ENCODE measurements at places on chromosomes 16 and 17. TPM values are rescaled to one million over a fixed set of nuclear protein-coding genes. Genes with fewer than 3 reads are reported as not detected.

GRCh38 chr17:76238847-76239537 is 1.3 kb downstream of the RNF157 start:
- no peak for DNase-seq

DNA sequence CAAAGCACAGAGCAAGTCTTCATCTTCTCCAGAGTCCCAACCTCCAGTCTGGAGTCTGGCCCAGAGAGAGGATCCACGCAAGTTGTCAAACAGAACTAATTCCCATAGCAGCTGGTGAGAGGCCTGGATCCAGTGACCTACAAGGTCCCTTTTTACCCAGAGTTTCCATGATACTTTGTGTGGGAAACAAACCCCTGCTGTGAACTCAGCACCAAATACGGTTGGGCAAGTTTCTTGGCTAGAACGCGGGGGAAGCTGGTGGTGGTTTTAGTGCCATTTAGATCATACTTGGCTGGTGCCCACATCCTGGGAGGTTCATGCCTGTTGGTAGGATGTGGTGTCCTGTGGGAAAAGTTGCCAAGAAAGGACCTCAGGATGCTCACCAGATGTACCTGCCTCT is 18.1 kb downstream of the TMC7 start:
- DNase-seq: no peak

DNA sequence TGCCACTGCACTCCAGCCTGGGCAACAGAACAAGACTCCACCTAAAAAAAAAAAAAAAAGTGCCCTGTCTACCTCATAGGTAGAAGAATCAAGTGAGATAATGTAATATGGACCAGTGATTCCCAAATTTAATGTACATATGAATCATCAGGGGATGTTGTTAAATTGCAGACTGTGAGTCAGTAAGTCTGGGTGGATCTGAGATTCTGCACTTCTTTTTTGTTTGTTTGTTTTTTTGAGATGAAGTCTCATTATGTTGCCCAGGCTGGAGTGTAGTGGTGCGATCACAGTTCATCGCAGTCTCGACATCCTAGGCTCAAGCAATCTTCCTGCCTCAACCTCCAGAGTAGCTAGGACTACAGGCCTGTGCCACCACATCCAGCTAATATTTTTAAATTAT is 31.6 kb downstream of the HOXB1 start:
- no peak for DNase-seq

- no peak for DNase-seq
Measured at GRCh38 chr17:70924776-70925175, 755.4 kb downstream of the KCNJ2 start.

- no peak for DNase-seq
Measured at GRCh38 chr17:79995696-79996095, 40.0 kb downstream of the TBC1D16 start.

DNA sequence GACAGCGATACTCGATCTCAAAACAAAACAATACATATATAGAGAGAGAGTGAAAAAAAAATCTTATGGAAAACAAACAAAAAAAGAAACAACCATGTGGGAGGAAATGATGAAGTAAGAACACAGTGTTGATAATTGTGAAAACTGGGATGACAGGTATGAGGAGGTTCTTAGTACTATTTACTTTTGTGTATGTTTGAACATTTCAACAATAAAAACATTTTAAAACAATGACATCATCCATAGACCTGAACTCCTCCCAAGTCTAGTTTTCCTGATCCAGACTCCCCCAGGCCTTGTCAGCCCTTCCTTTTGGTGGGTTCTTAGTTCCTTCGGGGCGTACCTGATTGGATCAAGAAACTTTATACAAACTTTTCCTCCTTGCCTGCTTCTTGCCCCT is 51.7 kb downstream of the CCDC42 start:
- no peak for DNase-seq

DNA sequence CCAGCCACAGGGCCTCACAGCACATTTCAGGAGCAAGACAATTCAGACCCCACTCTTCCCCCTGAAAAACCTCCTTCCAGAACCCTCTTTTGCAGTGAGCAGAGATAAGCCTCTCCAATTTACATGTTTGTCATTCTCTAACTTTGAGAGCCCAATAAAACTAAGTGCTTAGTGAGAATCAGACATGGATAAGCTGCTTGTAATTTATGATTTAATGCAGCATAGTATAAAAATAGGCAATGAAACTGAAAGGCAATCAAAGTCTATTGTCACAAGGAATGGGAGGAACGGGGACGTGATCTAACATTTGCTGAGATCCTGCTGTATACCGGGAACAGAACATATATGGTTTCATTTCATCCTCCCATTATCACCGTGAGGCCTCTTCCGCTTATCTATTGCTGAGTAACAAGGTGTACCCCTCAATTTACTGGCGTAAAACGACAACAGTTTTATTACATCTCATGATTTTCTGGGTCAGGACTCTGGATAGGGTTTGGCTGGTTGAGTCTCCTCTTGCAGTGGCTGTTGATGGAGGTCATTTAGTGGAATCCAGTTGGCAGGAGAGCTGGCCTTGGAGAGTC is 597.4 kb downstream of the MAF start:
- no peak for DNase-seq

GRCh38 chr17:81391936-81392908 is 3.0 kb upstream of the BAHCC1 start:
- DNase-seq: no peak

GRCh38 chr17:48528153-48528935 is 2.5 kb downstream of the HOXB1 start:
- no peak for DNase-seq

DNA sequence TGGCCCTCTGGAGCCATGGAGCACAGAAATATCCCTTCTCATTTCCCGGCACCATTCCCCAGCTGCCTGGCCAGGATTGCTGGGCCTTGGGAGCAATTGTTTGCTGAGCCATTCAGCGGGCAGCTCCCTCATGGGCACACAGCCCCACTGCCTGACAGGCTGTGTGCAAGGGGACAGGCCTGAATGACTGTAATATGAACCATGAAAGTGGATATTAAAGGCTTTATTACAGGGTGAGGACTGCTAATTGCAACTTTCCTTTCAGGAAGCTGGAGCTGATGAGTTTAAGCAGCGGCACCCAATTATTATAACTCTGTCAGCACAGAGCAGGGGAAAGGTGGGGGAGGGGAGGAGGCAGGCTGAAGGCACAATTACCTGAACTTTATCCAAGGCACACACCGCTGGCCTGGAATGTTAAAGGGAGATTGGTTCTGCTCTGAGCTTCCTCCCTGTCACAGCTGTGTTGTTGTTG is 159.8 kb upstream of the SDK2 start:
- no peak for DNase-seq

DNA sequence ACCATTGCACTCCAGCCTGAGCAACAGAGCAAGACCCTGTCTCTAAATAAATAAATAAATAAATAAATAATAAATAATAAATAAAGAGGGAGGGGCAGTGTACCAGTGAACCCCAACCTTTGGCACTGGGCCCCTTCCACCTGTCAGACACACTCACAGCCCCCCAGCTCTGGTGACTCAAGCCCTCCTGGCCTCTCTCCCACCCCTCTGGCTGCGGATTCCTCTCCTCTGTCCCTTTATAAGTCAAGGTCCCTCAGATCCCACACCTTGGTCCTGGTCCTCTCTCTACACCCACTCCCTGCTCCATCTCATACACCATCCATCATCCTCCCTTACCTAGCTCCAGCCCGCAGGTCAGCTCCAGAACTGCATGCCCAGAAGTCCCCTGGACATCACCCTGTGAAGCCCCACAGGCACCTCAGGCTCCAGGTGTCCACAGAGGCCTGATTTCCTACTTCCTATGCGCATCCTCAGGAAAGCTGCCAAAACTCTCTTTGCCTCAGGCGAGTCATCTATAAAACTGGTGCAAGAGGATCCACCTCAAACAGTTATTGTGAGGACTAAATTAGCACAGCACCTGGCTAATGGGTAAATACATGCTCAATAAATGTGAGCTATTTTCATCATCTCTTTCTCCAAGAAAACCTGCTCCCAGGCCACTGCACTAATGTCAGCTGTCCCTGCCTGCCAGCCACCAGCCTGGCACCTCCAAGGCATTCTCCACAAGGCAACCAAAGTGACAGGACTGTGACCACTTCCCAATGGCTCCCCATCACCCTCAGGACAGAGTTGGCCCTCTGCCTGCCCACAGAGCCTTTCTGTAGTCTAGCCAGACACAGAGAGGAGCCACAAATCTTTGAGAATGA is 46.8 kb downstream of the BEAN1 start:
- DNase-seq: no peak

DNA sequence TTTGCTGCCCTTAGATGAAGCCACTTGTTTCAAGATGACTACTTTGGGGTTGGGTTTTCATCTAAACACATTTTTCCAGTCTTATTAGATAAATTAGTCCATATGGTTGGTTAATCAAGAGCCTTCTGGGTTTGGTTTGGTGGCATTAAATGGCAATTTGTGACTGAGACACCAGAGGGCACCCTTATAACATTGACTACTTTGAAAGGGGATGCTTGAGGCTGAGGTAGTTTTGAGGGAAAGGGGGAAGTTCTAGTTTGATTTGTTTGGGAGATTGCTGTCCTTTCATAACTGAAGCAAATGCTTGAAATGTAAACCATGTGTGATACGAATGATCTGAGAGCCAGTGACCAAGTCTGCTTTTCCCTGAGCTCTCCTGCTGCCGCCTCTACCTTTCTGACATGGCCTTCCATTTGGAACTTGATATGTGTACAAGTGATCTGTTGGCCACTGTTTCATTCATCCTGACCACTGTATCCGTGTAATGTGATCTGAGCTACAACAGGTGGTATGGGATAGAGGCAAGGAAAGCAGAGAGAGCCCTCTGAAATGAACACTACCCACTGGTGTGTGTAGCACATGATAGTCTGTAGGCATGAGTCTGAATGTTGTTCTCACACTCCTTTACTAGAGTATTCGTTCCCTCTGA is 5.8 kb upstream of the RARA start:
- peak; percentile 72 for DNase-seq

- no peak for DNase-seq
Measured at GRCh38 chr16:85707528-85708095, 18.9 kb upstream of the GINS2 start.

DNA sequence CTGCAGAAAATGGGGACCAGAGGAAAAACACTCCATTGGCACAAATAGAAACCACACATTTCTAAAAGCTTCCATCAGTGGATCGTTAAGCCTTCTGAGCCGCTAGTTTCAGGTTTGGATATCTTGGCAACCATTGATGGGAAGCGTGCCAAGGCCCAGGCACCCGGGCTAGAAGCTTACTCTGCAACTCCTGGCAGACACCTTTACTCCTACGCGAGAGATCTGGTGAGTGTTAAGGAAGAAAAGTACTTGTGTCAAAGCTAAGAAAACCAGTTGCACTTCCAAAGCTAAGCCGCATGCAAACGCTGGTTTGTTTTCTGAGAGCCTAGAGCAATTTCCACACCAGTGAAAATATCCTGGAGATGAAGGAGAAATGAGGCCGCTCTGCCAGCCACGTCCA is 472.4 kb downstream of the PMP22 start:
- no peak for DNase-seq

DNA sequence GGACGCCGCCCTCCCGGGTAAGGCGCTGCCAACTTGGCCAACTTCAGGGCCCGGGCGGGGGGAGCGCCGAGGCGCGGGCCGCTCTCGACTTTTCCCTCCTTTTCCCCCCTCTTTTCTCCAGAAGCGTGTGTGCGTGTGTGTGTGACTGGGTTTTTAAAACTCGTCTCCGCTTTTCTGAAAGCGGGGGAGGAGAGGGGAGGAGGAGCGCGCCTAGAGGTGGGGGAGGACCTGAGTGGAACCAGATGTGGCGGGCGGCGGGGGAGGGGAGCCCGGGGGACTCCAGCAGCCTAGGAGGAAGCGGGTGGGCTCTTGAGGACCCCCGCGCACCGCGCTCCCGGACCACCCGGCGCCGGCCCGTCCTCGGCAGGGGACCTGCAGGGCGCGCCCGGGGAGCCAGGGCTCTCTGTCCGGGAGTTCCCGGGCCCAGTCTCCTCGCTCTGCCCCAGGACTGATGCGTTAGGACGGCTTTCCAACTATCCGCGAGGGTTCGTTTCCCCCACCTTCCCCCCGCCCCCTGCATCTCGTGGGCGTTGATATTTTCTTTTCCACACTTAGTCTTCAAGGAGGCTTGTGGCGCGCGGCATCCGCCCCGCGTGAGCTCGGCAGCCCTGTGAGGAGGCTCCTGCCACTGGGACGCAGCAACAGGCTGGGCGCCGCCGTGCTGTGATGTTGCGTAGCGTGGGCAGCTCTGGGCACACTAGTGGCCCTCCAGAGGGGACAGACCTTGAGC is 599 bp downstream of the MRC2 start:
- DNase-seq: peak; percentile 82

DNA sequence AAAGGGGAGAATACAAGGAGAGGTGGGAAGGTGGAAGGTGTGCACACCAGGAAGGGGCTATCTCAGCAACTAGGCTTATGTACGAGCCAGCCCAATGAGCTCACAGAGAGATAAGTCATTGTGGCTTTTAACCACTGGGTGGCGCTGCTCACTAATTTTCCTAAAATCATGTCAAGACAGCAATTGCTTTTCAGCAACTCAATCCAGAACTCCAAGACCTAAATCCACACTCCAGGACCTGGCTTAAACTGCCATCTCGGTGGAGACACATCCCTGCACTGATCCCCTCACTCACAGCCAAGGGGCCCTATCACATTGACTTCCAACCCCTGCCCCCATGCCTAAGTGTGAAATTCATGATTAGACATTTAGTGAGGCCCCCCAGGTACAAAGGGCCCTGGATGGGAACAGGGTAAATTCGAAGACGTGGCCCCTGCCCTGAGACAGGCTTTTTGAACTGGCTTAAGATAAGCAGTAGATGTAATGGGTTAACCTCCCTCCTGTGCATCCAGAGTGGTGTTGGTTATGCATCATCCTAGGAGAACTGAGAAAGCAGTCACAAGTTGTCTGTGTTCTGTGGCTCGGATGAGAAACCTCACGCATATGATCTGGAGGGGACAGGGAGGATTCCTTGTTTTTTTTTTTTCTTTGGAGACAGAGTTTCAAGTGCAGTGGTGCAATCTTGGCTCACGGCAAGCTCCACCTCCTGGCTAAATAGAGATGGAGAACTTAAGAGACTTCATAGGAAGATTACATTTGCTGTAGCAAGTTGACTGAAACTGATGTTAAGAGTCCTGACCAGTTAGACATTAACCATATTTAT is 11.5 kb downstream of the CCL16 start:
- peak; percentile 89 for DNase-seq

DNA sequence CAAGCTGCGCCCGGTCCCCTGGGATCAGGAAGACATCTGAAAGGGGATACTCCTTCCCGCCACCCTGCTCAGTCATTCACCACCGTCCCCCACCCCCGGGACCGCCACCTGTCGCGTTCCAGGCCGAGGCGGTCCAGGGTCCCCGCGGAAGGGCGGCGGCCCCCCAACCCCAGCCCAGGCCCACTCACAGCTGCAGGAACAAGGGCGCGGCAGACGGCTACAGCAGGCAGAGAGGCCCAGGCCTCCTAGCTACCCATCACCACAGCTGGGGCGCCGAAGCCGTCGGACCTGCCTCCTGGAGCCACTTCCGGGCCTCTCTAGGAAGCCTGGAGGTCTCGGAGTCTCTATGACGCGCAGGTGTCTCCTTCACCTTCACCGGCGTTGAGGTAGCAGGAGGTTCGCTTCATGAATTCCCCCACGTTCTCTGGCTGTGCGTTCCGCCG is at the start of gene SDR42E1:
TSS of gene SDR42E1 (minus strand) at position 272 of the 443 bp plus-strand sequence. CDS start 10,612 bp downstream, outside the sequence.
- DNase-seq: peak; percentile 67

GRCh38 chr17:82152114-82152513 is 54.1 kb upstream of the FASN start:
- no peak for DNase-seq

Gene PYY
- polyA plus RNA-seq: 0.22 TPM

Gene DNAI2
- 0.12 TPM for polyA plus RNA-seq

Gene RHBDL1
- 1.7 TPM for polyA plus RNA-seq

Gene ANKRD40CL
- polyA plus RNA-seq: 0.48 TPM

Gene CHD9NB
- polyA plus RNA-seq: 10.8 TPM

Gene C17orf67
- 1.6 TPM for polyA plus RNA-seq

Gene PNMT
- 1.7 TPM for polyA plus RNA-seq

Gene TSNAXIP1
- 7.8 TPM for polyA plus RNA-seq

Gene IKZF3
- 0.37 TPM for polyA plus RNA-seq

Gene TBC1D3G
- polyA plus RNA-seq: not detected

Gene TEN1
- 24.7 TPM for polyA plus RNA-seq

Measured in left kidney (tissue), 8 donors.